ENCODE measurements at places on chromosomes 7 and 10.

DNA sequence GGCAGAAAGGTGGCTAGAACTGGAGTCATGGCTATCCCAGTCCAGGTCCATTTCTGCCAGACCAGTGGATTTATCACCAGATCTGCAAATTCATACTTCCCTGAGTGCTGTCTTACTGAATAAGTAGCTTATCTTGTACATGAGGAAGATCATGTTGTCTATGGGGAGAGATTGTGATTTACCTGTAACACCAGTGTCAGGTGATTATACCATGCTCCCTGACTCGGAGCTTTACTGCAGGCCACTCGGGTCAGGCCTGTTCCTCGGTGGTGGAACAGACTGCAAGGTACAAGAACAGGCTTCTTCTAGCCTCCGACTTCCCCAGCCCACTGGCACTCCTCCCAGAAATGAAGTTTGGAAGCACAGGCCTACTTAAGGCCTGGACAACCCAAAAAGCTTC lies 42.6 kb upstream of the DLG5 start:
- no peak for DNase-seq

- no peak for DNase-seq
These were observed 218.4 kb upstream of the PCDH15 start for GRCh38 chr10:55019439-55019838.

DNA sequence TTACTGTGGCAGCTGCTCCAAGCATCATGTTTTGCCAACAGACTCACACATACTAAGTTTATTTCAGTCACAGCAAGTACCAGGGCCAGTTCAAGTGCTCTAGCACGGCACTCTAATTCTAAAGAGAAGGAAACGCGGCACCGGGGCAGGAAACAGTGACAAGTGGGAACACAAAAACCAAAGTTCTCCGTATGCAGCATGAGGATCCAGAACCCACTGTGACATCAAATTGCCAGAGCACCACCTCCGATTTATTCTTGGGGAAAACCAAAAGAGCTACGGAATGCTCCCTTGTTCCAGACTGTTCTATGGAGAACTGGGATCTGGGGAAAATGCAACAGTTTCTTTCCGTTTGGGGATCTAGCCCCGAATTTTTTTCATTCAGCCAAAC lies 448 bp upstream of the PTER start:
- peak; percentile 5 for DNase-seq

DNA sequence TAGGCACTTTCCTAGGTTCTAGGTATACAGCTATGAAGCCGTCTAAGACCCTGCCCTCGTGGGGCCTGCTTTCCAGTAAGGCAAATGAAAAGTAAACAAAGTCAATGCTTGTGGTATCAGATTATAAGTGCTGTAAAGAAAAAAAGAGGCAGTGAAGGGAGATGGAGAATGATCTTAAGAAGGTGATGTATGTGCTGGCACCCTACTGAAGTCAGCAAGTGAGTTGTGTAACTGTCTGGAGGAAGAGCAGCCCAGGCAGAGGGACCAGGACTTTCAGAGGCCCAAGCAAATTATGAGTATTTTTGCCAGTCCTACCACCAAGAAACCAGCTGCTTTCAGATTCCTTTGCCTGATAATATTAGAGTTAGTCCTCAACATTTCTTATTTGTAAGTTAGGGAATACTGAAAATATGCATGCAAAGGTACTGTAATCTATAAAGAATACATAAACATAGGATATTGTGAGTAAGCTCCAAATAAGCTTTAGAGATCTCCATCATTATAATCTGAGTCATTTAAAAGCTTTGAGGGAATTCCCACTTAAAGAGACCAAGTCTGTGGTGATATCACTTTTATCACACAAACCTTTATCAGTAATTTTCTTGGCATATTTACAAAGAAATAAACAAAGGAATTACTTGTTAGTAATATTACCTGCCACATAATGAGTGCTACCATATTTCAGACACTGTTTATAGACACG lies 329.2 kb upstream of the LRGUK start:
- DNase-seq = no peak

DNA sequence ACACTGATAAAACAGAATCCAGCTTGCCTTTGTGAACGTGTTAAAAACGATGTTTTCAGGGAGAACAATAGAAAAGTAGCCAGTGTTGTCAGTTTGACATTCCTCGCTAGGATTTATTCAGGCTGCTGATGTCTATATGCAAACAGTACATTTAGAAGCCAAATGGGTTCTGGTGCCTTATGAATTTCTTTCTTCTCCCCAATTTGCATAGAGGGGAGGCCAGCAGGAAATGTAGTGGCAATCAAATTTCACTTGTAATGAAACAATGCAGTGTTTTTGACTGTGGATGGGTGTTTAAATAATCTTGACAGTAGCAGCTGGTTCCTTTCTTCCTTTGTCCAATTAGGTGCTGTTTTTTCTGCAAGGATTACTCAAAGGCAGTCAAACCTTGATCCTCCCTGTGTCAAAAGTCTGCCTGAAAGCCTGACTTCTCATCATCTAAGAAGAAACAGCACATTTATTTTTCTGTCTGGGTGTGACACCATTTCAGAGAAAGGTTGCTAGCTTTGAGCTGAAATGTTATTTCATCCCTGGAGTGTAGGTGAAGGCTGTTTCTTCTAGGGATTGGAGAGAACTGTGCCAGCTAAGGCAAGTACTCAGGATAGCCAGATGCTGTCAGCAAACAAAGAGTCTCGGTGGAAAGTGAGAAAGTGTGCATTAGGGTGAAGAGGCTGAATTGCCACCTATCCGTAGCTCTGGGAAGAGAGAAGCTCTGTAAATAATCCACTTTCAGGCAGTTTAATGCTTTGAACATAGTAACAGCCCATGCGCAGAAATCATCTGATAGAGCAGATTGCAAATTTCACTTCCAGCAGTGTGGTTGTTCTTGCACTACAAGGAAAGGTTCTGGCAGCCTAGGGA lies 36.6 kb upstream of the ZNRF2 start:
- no peak for DNase-seq

DNA sequence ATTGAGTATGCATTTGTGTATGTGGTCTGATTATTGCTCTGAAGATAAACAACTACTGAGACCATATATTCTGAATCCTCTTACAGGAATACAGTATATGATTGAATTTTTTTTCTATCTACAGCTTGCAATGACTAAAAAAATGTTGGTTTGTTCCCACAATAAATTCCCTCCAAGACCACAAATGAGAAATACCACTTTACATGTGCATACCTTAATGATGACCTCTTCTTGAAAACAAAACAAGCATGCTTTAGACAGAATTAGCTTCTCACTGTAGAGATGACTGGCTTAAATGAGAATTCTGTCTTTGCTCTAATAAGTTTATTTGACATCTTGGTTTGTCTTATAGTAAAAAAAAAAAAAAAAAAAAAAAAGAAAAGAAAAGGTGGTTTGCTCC lies 241.5 kb downstream of the PCDH15 start:
- DNase-seq = no peak

DNA sequence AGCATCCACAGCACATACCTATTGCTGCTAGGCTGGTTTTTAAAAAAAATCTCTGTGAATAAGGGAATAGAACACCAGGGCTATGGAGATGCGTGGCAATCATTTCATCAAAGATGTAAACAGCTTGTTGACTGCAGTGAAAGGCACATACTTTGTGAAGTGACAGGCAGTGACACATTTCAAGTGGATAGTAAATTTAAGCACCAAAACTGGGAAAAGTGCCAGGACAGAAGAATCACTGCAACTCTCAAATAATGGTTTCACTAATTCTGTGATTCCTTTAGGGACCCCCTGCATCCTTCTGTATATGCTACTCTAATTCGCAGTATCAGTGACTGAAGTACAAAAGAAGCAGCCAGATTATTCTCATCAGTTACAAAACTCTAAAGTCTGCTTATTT lies 145.2 kb upstream of the KLF14 start:
- no peak for DNase-seq

GRCh38 chr7:128135515-128136214 lies 104.4 kb upstream of the LRRC4 start:
- DNase-seq = peak; percentile 23

DNA sequence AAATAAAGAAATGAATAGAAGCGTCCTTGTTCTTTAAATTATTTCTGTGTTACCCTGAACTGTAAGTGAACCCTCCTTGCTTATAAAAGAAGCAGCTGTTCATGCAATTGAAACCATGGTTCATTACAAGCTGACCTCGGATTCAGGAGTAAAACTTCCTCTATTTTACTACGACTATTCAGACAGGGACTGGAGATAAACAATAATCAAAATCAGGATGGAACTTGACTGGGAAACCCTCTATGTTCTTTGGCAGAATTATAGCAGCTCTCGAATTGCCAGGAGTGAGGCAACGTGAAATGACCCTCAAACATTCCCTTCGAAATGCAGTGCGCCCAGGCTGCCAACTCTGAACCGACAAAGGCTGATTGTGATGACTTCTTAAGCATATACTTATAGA lies 172.1 kb downstream of the CYP26A1 start:
- DNase-seq = no peak

- DNase-seq = no peak
These were observed 196.1 kb upstream of the LRGUK start for GRCh38 chr7:133931053-133931452.

GRCh38 chr10:35949811-35950211 lies 307.7 kb upstream of the FZD8 start:
- no peak for DNase-seq

GRCh38 chr10:71700731-71701368 lies 18.7 kb downstream of the C10orf105 start:
- no peak for DNase-seq

DNA sequence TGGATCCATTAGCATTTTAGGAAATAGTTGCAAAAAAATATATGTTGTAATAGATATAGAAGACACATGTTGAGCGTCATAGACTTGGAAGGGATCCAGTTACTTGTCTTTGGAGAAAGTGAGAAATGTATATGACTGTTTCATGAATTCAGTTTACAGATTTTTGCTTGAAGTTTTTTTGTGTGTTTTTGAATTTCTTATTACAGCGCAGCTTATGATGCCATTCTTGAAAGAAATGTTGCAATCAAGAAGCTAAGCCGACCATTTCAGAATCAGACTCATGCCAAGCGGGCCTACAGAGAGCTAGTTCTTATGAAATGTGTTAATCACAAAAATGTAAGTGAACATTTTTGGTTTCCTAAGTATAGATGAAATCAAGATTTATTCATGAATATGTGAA lies 98.2 kb downstream of the MAPK8 start:
- DNase-seq = no peak

GRCh38 chr10:95906677-95907455 lies 909 bp upstream of the CC2D2B start:
- DNase-seq = no peak

DNA sequence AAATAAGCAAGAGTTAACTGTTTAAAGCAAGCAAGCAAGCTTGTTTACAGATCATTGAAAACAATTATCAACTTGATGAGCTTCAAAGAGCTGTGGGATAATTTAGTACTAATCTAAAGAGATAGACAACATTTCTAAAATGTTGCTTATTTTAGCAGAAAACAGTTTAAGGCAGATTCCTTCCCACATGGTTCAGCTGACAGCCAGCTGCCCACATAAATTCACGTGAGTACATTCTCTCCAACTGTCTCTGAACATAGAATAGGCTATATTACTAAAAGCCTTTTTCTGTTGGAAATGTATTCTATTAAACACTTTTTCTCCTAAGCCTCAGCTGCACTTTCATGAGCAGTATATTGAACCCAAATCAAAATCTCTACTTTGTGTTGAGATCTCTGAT lies 174.1 kb downstream of the LRRN3 start:
- DNase-seq = no peak

GRCh38 chr7:152513861-152514770 lies 78.3 kb upstream of the KMT2C start:
- DNase-seq = no peak

DNA sequence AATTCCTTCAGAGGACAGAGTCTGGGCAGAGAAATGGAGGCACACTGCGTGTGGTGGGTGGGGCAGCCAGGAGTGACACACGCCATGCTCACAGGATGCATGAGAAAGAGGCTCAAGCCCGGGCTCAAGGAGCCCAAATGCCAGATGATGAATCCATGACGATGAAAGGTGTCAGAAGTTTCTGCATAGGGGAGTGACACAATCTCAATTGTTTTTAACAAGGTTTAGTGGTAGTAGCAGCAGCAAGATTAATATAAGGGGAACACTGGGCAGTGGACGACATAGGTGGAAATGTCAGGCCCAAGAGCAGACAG lies 126.1 kb downstream of the TNS3 start:
- DNase-seq = no peak

DNA sequence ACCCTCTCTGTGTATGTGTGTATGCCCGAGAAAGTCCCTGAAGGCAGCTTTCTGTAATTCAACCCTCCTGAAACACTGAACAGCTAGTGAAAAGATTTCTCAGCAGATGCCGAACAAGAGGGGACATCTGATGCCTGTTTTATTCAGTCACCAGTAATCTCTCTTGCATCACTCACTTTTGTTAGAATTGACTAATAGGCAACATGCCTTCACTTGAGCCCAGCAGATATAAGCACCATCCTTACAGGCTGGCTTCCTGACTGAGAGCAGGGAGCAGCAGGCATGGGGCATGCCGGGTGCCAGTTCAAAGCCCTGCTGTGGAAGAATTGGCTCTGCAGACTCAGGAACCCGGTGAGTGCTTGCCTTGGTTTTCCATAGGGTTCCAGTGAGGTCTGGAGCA lies at the start of gene ABCA13:
TSS of gene ABCA13 (plus strand) at position 257 of the 400 bp plus-strand sequence. CDS start at position 283, 26 bp downstream.
- no peak for DNase-seq

DNA sequence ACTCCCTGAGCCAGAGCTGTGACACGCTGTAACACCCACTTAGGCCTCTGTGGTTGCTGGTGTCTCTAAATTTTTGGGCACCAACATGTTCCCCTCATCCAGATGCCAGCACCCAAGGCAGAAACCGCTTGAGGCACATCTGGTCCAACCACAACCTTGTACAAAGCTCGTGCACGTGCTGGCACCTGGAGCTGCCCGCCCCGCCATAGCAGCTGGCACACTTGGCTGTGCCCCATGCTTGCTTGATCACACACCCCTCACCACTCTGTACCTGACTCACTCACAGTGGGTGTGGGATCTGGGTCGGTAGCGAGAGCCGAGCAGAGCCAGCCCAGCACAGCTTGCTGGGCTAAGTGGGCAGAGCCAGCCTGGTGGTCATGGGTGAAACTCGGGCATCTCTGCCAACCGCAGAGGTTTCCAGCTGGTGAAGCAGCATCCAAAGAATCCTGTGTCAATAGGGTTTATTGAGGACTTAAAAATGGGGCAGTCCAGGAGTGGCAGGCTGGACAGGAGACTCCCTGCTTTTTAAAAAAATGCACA lies 1210.4 kb downstream of the TYW1 start:
- no peak for DNase-seq

DNA sequence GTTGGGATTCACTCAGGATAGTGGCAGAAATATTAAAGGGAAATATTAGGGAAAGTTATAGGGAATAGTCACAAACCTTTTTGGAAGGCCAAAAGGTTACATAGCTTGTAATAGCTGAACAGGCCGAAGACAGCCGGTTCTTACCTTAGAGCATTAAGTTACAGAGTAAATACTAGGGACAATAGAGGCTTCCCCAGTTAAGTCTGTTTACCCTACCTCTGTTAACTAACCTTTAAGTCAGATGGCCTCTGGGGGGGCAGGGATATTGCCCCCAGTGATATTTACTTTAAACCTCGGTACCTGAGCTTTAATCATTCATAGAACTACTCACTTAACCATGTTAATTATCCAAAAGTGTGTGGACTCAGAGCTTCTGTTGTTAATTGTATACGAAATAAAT lies 7.4 kb downstream of the POLR1F start:
- no peak for DNase-seq

- DNase-seq = no peak
These were observed 61.9 kb downstream of the COL13A1 start for GRCh38 chr10:69863580-69863979.
